Stimulated activated CD4-positive, alpha-beta T cell treated with anti-CD3 and anti-CD28 coated beads, Interleukin-2, amount 100 ng/mL, for 24 hours (primary cell): ENCODE measurements at places on chromosomes 5 and 9.

GRCh38 chr9:90552317-90552716 lies 90.3 kb downstream of the DIRAS2 start:
- DNase-seq = no peak

DNA sequence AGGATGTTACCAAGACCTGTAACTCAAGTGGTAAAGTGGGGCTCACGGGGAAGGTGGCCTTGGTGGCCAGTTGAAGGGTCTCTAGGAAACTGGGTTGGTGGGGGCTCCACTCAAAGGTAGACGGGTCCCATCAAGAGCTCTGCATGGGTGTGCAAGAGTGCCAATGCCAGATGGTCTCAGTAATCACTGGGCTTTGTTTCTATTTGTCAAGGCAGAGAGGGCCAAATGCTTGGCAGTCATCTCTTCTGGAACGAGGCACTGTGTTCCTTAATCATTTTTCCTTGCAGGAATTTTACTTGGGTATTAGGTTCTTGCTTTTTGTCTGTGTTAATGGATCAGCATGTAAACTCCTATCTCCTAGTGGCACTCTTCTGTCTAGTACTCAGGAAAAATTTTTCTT lies 220.8 kb downstream of the DIRAS2 start:
- no peak for DNase-seq

- no peak for DNase-seq
Observed at GRCh38 chr5:128684961-128685360, 146.9 kb upstream of the FBN2 start.

- peak; percentile 44 for DNase-seq
Observed at GRCh38 chr5:157540707-157541446, 34.7 kb downstream of the ADAM19 start.
